ENCODE measurements at places on chromosomes 3 and 15. TPM values are rescaled to one million over a fixed set of nuclear protein-coding genes. Genes with fewer than 3 reads are reported as not detected.
A peak's percentile ranks its signal among the peaks of the same experiment; 100 is the strongest.

DNA sequence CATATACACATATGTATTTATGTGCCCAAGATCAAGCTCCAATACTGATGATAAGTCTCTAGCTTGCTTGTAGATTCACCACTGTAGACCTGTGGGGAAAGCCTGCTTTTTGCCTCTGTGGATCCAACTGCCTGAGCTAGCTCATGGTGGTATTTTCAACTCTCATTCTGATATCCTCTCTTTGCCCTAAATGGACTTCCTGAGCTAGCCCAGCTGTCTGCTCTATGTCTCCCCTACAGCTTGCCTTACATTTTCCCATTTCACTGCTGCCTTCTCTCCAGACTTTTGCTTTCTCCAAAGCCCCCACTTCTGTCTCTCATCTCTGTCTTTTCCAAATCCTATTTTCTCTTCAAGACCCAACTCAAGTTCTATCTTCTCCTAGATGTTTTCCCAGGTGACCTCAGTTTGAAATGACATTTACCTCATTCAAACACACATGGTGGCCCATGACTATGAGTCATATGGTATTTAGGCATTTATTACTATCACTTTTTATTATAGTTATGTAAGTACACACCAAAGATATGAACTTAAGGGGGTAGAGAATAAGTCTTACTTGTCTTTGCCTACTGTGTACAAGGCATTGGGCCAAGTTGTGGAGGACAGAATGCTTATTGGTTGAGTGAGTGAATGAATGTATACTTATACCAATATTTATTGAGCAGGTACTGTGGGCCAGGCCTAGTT is 191.7 kb downstream of the NR1D2 start:
- DNase-seq, result no peak

DNA sequence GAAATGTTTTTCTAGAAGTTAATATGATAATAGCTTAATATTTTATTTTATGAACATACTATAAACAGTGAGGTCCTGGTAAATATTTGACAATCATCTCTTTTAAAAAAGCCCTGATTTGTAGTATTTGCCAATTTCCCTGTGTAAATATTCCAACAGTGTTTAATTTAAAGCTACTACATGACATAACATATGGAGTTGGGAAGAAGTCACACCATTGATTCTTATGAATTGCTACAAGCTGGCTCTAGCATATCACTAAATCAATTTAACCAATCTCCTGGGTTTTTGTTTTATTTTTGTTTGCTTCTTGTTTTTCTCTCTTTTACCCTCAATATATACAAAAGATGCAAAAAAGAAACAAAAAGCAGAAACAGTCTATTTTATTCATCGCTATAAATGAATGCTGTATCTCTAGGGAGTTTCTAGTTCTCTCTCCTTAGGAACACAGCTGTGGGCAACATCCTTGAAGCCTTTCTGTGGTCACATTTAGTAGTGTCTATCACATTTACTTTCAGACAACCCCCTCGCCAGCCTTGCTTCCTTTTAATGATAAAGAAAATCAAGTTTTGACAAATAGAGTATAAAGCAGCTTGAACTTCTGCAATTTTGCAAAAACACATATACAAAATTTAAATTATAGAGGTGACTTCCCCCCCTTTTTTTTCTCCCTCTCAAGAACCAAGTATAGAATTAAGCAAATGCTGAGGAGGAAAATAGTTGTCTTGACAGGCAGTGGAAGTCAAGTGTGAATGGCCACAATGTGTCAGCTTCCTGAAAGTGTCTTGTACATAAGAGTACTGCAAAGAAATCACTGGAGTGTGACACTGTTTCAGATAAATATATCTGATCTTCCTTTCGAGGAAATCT is 21.4 kb downstream of the CCR1 start:
- DNase-seq, result no peak

- no peak for DNase-seq
Observed at GRCh38 chr15:46703020-46703861, 1014.1 kb upstream of the SEMA6D start.

DNA sequence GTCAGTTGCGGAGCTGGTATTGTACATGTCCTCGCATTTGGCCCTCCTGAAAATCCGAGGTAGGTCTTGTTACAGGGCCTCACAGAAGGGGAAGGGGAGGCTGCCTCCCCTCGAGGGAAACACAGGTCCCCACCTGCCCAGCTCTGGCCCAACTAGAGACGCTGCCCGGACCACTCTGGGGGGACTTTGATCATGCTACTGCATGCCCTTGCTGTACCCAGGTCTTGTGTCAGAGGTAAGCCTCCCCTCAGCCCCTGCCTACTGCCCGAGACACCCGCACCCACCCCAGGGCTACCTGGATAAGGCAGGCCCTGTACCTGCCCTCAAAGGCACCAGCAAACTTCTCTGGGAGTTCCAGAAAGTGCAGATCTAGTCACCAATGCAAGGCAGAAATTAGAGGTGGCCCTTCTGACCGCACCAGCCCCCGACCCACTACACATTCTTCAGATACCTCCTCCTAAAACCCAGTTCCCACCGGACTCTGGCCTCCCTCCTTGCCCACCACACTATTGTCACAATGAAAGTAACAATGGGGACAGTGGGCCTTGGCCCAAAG is 981 bp upstream of the SCAP start:
- DNase-seq, result no peak

GRCh38 chr3:128011140-128011539 is 41.1 kb upstream of the SEC61A1 start:
- DNase-seq, result peak; percentile 20

- DNase-seq, result peak; percentile 27
Observed at GRCh38 chr15:65576664-65577063, 34.3 kb downstream of the INTS14 start.

- DNase-seq, result no peak
Observed at GRCh38 chr3:144107923-144108322, 136.3 kb downstream of the DIPK2A start.

DNA sequence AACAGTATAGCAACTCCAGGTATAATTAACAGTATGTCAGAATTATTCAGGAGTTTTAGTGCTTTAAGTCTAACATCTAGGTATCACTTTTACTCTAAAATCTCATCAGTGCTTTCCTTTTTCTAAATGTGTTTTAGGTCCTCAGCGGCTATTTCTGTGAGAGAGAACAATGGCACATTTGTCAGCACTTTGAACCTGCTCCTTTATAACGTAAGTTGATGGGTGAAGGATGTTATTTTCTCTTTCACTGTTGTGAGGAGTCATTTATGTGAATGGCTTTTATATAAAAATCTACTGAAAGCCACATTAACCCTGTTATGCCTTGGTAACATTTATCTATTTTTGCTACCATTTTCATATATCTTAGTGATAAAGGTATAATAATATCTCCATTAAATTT is 22.8 kb downstream of the ZPLD1 start:
- no peak for DNase-seq

GRCh38 chr15:62785881-62786828 is 256.4 kb upstream of the TPM1 start:
- DNase-seq, result no peak

BFSP2 gene
- not detected for total RNA-seq

GRCh38 chr15:78242128-78242527 is 7.8 kb upstream of the ACSBG1 start:
- no peak for DNase-seq

DNA sequence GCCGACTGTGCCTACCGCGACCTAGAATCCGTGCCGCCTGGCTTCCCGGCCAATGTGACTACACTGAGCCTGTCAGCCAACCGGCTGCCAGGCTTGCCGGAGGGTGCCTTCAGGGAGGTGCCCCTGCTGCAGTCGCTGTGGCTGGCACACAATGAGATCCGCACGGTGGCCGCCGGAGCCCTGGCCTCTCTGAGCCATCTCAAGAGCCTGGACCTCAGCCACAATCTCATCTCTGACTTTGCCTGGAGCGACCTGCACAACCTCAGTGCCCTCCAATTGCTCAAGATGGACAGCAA is 1.4 kb downstream of the ISLR start:
- no peak for DNase-seq

- DNase-seq, result no peak
Observed at GRCh38 chr15:63077952-63078351, 35.4 kb downstream of the TPM1 start.

SNTN gene
- not detected for total RNA-seq

MCF2L2 gene
- not detected for total RNA-seq

STRA6 gene
- total RNA-seq, result 114 TPM

DNA sequence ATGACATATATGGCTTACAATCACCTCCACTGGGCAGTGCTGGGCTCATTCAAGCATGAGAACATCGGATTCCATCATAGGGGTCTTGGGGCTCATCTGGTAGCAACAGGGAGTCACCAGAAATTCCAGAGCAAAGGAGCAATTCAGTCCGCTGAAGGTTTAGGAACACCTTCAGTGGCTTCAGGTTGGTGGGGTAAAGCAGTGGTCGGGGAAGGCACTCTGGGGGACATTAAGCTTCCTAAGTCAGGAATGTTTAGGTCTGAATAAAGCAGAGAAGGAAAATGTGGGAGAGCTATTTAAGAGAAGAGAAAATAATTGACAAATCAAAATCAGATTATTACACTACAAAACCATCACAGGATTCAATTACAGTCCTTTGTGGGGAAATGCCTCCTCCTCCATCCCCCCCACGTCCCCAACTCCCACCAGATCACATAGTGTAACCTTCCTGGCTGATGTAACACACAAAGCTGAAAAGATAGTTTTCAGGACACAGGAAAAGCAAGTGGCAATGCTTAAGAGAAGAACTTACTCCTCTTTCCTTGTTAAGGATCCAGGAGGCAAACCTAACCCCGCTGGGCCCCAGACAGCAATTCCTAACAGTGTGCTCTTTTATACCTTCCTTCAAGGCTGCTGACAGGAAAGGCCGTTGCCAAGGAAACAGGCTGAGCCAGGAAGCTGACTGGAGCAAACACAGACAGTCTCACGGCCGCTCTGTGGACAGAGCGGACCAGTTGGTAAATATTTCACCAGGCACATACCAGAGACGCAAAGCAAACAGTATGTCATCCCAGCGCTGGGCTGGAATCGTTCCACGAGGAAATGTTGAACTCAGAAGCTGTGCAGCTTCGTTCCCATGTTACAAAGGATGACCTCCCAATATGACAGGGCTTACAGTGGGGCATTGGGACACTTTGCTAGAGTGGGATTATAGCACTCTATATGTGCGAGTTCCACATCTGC is 57.5 kb upstream of the LMCD1 start:
- peak; percentile 98 for DNase-seq

CCR8 gene
- total RNA-seq, result not detected

DNA sequence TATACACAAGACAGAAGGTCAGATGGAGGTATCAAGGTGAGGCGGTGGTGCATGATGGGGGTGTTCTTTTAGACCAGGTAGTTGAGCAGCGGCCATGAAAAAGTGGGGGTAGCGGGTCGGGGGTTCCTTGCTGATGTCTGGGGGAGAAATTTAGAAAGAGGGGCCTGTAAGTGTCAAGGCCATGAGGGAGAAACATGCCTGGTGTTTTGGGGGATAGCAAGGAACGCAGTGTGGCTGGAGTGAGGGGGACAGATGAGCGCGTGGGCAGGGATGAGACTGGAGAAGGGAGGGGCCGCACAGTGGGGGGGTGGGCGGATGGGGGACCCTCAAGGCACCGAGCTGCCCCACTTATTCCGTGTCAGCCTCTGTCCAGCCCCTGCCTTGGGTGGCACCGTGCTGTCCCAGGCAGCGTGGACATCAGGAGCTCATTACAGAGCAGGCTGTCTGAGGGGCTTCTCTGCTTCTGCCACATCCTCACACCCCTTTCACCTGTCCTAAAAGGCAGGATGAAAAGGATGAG is 143.3 kb downstream of the SMAD6 start:
- no peak for DNase-seq

GRCh38 chr3:183587336-183587735 is 31.8 kb upstream of the KLHL6 start:
- DNase-seq, result no peak

CHRD gene
- not detected for total RNA-seq

DNA sequence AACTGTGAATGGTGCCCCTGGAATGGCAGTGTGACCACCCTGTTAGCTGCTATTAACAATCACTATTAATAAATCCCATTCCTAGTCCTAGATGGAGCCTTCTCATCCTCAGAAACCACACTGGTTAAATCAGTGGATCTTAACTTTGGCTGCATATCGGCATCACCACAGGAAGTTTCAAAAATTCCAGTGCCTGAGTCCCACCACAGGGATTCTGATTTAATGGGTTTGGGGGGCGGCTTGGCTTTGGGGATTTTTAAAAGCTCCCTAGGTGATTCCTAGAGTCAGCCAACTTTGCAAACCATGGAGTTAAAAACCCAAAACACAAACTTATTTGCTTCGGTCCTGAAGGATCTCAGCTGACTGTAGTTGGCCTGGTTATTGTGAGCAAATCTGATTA is 3.1 kb downstream of the FAM107A start:
- DNase-seq, result no peak

DNA sequence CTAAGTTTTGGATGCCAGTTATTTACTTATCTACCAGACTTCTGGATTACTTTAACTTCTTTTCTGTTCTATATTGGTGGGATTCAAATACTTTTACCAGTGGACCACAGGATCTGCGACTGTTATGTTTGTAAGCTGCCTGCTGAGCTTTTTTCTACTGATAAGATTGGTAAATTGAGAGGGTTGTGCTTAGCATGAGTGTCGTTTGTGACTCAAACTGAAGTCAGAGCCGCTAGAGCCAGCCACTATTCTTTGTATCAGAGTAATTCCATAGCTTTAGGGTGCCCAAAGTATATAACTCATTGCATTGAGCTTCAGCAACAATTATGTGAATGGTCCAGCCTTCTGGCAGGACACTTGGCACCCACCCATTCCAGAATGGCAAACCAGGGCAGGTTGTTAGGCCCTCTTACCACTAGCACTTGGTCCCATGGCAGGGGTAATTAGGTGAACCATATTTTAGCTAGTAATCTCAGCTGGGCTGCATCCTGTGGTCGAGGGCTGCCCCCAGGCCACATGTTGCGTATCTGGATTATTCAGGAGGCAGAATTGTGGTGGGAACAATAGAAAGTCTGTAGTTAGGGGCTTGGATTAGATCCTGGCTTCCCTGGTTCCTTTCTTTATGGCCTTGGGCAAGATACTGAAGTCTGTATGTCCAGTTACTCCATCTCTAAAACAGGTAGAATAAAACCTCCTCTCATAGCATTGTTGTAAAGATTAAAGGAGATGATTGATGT is 6.0 kb downstream of the PLCL2 start:
- DNase-seq, result no peak

ZPLD1 gene
- total RNA-seq, result not detected

TOMM70 gene
- total RNA-seq, result 77.4 TPM

- DNase-seq, result no peak
Observed at GRCh38 chr15:36571301-36571700, 8.1 kb upstream of the CDIN1 start.

GRCh38 chr3:188689101-188689574 is 482.6 kb upstream of the TPRG1 start:
- DNase-seq, result no peak

COPS2 gene
- 70.1 TPM for total RNA-seq

DNA sequence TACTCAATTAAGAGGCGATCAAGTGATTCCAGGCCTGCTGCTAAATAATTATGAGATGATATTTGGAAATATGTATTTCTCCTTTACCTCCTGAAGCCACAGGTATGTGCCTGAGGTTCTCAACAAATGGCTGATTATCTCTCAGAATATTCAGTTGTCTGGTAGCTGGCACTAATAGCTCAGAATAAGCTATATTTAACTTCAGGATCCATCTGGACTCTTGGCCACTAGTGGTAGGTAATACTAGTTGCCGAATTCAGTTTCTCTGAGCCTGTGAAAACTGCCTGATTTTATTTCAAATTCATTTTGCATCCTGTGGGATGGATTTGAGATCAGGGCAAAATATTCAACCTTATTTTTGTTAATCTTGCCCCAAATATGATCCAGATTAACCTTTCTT is 499.0 kb downstream of the DIPK2A start:
- no peak for DNase-seq

DGKG gene
- total RNA-seq, result 15.3 TPM

- DNase-seq, result peak; percentile 30
Observed at GRCh38 chr3:161171639-161172552, 49.2 kb upstream of the NMD3 start.

EPHA6 gene
- total RNA-seq, result not detected
